Esophagus squamous epithelium (tissue), 5 donors: ENCODE measurements at places on chromosomes 5 and 9.

DNA sequence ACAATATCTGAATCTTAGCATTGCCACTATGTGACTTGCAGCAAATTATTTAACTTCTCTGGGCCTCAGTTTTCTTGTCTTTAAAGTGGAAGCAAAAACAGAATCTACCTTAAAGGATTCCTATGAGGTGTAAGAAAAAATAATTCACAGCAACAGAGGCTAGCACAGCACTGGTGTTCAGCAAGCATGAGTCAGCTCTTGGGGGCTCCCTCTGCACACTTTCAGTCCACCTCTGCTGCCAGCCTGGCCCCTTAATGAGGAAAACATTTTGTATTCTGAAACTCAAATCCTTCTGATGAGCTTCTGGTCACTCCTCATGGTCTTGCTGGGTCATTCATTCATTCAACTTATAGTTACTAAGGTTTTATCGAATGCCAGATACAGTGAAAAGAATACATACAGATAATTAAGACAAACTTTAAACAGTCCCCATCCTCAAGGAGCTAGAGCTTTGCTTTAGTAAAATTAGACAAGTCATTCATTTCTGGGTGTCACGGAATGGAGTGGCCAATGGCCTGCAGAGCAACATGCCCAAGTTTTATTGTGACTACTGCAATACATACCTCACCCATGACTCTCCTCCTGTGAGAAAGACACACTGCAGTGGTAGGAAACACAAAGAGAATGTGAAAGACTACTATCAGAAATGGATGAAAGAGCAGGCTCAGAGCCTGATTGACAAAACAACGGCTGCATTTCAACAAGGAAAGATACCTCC, 26.8 kb upstream of the IQGAP2 start:
- DNase-seq: no peak

DNA sequence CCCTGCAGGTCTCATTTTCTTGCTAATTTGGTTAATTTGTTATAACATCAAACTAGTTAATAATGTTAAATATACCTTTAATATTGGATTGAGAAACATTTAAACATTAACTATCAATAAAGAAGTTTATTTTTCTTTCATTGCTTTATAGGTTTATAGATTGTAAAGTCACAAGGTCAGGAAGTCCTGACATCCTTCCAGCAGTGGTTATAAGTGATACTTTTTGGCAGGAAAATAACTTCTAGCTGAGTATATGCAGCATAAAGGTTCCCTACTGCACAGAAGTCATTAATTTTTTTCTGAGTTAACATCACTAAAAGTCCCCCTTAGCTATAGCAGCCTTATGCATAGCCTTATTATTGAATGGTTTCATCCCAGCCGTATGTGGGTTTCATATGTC, 85.5 kb downstream of the LNPEP start:
- DNase-seq: no peak

GRCh38 chr5:107658528-107658927, 12.2 kb downstream of the EFNA5 start:
- no peak for DNase-seq

GRCh38 chr9:68905129-68905528, 108.8 kb downstream of the PRKACG start:
- DNase-seq: no peak

DNA sequence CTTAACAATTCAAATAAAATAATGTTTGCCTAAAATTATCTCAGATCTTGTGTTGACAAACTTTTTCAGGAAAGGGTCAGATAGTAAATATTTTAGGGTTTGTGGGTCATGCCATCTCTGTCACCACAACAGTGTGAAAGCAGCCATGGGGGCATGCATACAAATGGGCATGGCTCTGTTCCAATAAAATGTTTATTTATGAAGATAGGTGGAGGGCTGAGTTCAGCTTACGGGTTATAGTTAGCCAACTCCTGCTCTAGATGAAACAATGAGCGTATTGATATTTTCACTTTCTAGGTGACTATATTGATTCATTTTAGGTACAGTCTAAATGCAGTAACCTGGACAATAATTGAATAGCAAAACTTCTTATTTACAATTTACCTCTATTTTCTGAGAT, 533.8 kb upstream of the CLINT1 start:
- no peak for DNase-seq

- no peak for DNase-seq
Measured at GRCh38 chr9:37010180-37010579, 23.9 kb downstream of the PAX5 start.

DNA sequence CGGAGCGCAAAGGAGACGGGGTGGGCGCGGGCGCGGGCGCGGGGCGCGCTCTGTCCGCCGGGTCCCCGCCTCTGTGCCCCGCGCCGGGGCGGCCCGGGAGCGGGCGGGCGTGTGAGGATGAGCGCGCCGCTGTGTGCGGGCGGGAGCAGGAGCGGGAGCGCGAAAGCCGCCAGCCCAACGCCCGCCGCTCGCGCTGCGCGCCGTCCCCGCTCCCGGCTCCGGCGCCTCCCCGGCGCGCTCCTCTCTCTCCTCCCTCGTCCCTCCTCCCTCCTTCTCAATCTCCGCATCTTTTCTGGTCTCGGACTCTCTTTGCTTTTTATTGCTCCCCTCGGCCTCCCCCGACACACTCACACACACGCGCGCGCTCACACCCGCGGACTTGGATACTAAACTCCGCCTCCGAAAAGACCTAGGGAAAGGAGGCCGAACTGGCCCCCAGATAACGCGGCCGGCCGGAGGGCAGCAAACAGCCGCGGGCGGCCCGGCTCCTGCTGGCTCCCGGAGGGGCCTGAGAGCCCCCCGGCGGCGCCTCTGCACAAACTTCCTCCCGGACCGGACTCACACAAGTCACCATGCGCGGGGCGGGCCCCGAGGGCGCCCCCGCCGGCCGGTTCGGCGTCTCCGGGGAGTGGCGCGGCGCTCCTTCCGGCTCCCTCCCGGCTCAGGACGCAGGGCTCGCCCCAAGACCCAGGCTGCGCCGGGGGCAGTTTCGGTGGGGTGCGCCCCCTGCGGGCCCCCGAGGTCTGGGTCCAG, at the start of gene FIBCD1:
Gene FIBCD1, minus strand, starts transcription at position 596 of the 753 bp plus-strand sequence. CDS start 640 bp downstream, outside the sequence.
- DNase-seq: no peak

DNA sequence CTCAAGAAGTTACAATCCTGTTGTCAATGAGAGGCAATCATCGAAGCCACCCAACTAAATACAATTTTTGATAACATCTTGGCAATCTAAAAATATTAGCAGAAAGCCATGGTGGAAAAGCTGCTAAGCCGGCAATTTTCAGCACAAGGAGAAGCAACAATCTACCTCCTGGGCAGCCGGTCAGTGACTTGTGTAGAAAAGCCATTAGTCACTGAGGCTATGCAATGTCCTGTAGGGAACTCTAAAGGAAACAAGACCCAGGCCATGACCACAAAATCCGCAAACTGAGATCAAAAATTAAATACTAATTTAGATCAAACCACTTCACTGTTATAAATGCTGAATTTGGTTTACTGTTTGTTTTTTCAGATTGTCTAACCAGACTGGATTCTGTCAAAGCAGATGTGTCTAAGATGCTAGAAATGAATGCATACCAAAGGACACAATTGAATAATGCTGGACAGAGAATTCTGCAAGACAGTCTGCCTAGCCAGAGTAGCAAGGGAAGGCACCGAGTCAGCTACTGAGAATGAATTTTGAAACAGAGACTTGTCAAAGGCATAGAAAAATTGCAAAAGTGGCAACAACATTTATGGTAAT, 384.8 kb downstream of the PRELID2 start:
- no peak for DNase-seq

DNA sequence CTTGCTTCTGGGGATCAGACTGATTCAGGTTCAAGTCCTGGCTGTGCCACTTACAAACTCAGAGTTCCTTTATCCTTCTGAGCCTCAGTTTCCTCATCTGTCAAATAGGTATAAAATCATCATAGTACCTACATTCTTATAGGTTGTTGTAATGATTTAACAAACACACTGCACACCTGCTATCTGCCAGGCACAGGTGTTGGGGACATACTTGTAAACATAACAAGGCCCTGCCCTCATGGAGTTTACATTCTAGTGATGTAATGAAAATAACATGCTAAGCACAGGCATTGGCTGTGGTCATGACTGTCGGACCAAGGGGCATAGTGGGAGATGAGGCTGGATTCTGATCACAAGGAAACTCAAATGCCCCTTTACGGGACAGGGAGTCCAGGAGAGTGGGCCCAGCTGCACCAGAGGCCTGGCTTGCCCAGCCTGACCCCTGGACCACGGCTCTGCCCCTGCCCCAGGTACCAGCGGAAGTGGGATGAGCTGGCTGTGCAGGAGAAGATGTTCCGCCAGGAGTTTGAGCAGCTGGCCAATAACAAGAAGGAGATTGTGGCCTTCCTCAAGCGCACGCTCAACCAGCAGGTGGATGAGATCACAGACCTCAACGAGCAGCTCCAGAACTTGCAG, 2.3 kb downstream of the CFAP157 start:
- DNase-seq: no peak

DNA sequence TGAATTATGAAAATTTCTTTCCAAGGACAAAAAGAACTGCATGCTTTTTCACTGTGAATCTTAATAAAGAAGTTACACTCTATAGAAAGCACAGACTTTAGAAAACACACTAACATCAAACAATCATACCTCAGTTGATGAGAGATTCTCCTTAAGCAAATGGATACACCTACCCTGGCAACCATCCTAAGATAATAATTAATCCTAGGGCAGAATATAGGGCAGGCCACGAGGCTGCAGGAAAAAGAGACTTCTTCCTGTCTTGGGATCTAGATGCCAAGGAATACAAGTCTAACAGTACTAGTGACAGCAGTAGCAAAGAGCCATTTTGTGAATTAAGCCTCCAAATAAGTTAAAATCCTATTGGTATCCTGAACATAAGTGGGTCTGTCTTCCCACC, 395.4 kb downstream of the EFNA5 start:
- DNase-seq: no peak

DNA sequence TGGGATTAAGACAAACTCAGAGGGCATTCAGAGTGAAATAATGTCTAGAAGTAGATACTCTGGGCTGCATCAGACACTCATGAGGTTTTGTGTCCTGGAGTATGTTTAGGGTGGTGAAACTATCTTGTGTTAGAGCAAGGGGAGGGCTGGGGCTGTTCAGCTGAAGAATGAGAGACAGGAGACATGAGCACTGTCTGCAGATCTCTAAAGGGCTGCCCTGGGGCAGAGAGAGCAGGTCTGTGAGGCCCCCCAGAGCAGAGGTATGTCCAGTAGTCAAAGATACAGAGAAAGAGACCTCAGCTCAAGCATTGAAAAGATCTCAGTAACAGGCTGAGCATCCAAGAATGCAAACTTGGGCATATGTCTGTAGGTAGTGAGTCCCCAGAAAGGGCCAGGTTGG, 45.9 kb upstream of the SHB start:
- no peak for DNase-seq

GRCh38 chr9:82404881-82405280, 416.3 kb downstream of the SPATA31D1 start:
- no peak for DNase-seq

DNA sequence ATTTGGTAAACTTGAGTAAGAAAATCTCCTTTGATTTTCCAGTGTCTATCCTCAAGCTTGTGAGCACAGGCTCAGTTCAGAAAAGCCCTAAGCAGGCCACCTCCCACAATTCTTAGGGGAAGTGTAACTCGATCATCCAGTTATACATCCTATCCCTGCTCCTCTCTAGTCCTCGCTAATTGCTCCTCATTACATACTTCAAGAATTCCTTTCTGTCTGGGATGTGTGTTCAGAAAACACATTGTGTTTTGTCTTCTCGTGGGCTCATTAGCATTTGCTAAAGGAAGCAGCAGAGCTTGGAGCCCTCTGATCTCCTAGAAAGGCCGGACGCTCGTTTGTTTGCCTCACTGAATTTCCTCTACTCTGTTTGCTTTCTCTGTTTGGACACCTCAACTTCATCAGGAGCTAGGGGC, 268.2 kb upstream of the RFX3 start:
- no peak for DNase-seq

DNA sequence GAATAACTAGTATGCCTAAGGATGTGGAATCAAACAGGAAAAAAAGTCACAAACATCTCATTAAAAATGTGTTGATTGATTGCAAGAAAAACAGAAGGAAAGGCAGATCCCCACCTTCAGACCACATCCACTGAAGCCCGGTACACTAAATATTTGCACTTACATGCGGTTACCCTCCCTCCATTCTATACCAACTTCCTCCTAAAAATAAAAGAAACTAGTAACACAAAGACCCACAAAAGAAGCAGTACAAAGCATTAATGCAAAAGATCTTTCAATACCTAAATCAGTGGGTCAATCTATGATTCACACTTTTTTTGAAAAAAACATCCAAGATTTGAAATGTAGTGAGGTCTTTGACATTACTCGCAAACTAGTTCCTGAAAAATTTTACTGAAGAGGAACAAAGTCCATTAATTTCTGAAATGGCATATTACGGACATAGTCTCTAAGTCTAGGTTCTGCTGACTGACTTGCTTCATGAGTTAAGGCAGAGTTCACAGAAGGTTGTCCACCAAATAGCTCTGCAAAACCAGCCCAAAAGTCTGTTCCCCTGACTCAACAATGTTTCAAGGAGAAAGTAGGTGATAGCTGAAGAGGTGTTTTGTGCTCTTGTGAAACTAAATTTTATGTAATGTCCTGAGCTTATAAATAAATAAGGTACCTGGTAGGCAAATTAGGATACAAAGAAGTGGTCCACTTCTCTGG, 100.7 kb downstream of the PAM start:
- DNase-seq: no peak

DNA sequence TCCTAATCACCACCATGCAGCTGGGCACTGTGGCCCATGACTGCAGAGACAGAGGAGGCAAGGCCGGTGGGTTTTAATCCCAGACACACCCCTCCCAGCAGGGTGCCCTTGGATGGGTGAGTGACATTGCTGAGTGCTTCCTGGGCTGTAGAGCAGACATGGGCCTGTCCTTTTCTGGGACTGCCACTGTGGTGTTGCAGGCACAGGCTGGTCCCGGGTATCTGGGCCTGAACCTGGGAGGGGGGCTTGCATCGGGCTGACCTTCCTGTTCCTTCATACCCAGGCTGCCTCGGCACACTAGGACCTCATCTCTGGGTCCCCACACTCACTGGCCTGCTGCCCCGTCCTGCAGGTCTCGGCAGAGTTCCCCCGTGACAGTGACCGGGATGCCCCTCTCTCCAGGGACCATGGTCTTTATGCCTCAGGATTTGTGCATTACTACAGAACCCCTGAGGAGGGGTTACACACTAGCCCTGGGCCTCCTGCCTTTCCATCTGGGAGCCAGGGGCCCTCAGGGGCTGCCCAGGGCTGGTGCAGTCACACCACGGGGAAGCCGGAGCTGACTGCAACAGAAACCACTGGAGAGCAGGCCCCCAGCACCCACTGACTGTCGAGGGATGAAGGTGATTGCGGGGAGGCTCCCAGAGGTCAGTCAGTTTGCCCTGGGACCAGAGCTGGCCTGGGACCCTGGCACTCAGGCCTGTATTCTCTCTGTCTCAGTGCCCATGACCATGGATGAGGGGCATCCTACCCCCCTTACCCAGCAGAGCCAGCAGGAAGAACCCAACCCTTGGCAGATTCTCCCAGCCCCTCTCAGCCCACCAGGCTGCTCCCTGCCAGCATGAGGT, 8.9 kb upstream of the SLC25A48 start:
- DNase-seq: no peak

DNA sequence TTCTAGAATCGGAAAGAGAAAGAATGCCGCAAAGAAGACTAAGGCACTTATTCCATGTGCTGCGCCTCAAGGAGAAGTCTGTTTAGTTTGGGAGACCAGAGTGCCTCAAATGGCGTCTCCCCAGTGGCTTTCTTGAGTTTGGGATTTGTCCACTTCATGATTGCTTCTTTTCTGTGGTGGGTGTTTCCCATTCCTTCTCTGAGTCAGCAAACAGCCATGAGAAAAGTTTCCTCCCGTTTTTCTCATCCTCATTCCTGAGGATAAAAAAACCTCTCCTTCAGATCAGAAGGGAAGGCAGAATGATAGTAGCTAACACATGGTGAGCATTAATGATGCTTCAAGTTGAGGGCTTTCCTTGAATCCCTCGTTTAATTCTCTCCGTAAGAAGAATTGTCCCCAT, 275.9 kb upstream of the WWC1 start:
- DNase-seq: no peak
